ENCODE measurements at places on chromosomes 2 and 18.
A peak's percentile ranks its signal among the peaks of the same experiment; 100 is the strongest.

DNA sequence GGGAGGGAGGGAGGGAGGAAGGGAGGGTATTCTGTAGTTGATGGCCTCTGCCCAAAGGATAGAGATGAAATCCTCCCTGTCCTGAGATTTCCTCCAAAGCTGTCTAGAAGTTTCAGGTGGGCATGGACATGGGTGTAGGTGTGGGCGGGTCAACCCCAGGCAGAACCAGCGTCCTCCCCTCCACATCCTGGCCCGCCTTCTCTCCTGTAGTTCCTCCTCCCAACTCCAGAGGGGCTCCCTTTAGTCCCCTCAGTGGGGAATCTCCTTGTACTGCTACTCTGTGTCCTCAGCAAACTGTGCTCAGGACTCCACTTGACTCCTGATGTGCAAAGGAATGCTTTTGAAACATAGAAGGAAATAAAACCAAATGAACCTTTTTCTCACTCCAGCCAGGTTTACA is 88.1 kb downstream of the MRPS9 start:
- DNase-seq = no peak

GRCh38 chr2:170218931-170219330 is 41.0 kb downstream of the MYO3B start:
- DNase-seq = no peak

DNA sequence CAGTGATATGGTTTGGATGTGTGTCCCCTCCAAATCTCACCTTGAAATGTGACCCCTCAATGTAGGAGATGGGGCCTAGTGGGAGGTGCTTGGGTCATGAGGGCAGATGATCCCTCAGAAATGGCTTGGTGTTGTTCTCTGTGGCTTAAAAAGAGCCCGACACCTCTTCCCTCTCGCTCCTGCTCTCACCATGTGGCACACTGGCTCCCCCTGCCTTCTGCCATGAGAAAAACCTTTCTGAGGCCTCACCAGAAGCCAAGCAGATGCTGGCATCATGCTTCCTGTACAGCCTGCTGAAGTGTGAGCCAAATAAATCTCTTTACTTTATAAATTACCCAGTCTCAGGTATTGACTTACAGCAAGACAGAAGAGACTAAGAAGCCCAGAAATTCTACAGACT is 357.1 kb downstream of the NRXN1 start:
- DNase-seq = no peak

GRCh38 chr2:226716126-226716525 is 83.5 kb downstream of the IRS1 start:
- no peak for DNase-seq

DNA sequence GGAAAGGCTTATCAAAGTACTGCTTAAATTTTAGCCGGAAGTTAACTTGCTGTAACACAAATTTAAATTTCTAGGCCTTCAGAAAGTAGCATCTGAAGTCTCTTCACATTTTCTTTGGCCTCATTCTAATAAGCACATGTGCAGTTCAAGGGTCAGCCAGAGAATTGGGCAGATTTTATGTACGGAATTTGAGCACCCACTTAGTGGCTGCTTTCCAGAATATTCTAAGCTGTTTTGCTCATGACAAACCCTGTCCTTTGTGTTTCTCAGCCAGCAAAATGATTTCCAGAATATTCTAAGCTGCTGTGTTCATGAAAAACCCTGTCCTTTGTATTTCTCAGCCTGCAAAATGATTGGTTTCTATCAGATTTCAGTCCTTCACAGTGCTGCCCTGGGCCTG is 225.0 kb upstream of the DOK6 start:
- DNase-seq = no peak

- DNase-seq = no peak
These were observed 183.4 kb upstream of the FN1 start for GRCh38 chr2:215619022-215619958.

GRCh38 chr18:8516371-8517250 is 92.6 kb upstream of the RAB12 start:
- DNase-seq = no peak

- no peak for DNase-seq
These were observed 45.6 kb downstream of the NEB start for GRCh38 chr2:151688719-151689118.

DNA sequence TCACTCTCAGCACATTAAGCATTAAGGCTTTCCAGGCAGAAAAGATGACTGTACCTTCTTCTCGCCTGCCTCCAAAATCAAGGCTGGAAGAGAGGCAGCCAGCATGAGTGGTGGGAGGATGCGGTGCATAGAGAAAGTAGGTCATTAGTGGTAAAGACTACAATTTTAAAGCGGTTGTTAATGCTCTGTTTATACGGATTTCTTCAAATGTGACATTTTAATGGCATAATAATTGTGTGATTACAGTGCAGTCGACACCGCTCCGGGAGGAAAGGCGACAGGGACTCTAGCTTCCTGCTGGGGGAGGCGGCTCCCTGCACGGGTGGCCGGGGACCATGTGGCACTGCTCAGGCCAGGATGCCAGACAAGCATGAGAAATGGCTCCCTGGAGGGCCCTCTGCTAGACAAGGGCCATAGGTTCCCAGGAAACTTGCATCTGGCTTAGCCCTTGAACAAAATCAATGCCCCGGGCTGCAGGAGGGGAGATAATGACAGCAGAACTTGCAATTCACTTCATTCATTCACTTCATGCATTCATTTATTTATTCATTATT is 129.6 kb downstream of the GALNT14 start:
- DNase-seq = no peak

GRCh38 chr18:68445136-68445535 is 269.8 kb downstream of the TMX3 start:
- no peak for DNase-seq

GRCh38 chr18:9474983-9475642 is at the start of gene RALBP1:
Gene RALBP1 (plus strand): TSS chr18:9475513. CDS start chr18:9513046, 37,533 bp downstream.
- DNase-seq = peak; percentile 94

DNA sequence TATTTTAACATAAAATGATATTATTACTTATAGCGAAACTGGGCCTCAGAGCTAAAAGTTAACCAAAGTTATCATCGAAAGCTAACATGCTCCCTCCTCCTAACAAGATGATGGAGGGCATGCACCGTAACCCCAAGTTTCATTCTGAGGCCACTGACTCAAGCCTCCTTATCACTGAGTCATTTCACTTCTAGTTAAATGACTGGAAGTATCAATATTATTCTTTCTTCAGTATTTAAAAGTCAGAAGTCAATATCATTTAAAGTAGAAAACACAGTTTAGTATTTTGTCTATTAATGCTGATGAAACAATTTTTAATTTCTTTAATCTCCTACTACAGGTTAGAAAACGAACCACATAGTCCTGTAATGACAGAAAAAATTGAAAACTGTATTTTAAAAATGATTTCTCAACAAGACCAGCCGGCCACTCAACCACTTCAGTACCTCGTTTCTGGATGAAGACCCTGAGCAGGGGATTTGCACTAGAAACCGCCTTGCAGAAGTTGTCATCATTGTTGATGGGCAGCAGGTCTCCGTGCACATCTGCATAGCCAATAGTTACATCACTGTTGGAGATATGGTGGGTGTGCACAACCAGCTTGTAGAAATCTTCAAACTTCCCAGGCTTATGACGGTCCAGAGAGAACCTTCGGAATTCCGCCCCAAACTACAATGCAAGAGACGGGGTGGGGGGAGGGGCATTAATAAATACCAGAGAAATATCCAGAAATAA is 44.9 kb downstream of the PARD6G start:
- no peak for DNase-seq

DNA sequence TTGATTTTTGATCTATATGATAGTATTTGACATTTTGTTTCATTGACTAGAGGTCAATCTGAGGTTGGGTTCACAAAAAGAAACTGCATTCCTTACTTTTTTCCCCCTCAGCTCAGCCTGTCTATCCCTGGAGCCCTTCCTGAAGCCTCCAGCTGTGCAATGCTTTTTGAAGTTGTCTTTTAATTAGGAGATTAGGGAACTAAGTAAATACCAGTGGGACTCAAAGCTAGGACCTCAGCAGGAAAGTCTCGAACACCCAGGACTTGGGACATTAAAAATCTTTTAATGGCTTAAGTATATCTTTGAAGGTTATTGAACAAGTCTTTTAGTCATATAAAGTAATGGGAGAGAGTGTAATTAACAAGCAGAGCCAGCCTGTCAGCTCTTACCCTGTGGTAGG is 220.2 kb downstream of the PDE11A start:
- DNase-seq = no peak

DNA sequence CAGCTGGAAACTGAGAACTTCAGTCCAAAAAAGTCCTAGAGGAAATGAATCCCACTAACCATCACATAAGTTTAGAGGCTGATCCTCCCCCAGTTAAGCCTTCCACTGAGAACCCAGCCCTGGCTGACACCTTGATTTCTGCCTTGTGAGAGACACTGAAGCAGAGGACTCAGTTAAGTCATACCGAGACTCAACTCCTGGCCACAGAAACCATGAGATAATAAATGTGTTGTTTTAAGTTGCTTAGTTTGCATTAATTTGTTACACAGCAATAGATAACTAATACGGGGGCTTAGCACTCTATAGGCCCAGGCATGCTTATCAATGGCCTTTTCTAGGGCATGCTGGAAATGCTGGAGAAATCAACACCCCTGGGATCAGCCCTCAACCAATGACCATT is 3.4 kb upstream of the ADD2 start:
- no peak for DNase-seq

DNA sequence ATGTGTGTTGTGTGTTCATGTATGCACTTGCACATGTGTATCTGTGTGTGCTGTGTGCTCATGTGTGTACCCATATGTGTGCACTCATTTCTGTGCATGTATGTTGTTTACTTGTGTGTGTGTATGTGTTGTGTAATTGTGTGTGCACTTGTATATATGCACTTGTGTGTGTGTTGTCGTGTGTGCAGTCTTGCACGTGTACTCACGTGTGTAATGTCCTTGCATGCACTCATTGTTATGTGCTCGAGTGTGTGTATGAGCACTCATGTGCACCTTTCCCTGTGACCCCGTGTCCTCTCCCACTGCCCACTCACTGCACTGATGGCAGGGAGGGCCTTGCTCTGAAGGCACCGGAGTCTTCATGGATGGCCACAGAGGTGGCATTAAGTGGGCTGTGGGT is 92.0 kb downstream of the SMIM21 start:
- no peak for DNase-seq

DNA sequence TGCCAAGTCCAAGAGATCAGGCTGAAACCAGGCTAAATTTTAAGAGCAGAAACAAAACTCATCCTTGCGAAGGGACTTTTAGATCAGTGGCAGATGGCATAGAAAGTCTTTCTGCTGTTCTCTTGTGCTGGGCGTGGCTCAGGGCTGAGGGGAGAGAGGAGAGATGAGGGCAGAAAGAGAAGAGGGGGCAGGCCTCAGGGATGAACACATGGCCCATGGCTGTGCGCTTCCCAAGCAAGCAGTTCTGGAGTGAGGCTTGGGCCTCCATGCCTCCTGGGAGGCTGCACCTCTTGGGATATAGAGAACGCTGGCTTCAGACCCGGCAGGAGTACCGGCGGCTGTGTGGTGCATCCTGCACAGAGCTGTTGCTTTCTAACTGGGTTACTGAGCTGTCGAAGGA is 41.0 kb downstream of the HPCAL1 start:
- DNase-seq = no peak

- DNase-seq = no peak
These were observed 57.6 kb downstream of the BOLA3 start for GRCh38 chr2:74089816-74090745.

Data from stimulated activated CD8-positive, alpha-beta memory T cell treated with anti-CD3 and anti-CD28 coated beads, Interleukin-7, amount 100 ng/mL, for 1 hour (primary cell).